ENCODE measurements at places on chromosomes 3 and 15.

DNA sequence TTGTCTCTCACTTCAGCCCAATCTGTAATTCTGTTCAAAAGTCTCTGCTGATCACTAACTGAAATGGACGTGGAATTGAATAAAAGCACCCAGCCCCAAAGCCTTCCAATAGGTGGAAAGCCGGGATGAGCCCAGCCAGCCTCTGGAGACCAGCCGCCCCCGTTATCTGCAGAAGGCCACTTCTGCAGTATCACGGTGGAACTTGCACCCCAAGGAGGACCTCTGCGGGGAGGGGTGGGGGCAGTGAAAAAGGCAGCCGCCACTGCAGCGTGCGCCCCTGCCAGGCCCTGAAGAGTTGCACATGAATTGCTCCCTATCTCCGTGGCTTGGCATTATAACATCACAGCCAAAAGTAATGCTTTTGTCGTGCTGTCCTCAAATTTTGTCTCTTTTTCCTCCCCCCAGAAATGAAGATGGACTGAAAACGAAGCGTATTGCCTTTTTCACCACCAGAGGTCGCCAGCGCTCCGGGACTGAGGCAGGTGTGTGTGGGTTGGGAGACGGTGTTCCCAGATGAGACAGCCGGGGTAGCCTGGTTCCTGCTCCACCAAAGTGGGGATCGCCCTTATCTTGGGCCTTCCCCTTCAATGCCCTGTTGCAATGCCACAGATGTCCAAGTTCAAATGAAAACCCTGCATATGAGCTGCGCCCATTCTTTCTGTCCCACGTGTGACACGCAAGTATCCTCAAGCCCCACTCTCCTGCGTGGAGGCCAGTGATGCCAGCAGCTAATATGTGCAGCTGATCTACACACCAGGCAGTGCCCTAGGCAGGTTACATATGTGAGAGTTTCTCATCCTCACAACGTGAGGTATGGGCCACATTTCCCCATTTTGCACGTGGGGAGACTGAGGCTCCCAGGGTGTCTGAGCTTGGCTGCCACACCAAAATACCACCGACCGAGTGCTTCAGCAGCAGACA lies 96.0 kb downstream of the LRRK1 start:
- DNase-seq: peak; percentile 80

DNA sequence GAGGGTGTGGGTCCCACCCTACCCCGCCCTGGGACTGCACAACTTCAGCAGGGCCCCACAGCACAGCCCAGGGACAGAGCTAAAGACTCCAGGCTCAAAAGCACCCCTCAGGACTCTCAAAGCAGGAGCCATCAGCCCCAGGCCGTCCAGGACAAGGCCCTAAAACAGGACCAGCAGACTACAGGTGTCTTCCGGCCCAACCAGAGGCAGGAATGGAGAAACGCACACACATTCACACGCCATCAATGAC lies 26.1 kb downstream of the ATRIP start:
- peak; percentile 24 for DNase-seq

- DNase-seq: no peak
Observed at GRCh38 chr3:70464876-70465275, 152.4 kb upstream of the MDFIC2 start.

- DNase-seq: peak; percentile 17
Observed at GRCh38 chr15:96585484-96586386, 255.2 kb downstream of the NR2F2 start.

- DNase-seq: no peak
Observed at GRCh38 chr15:89877083-89877425, 16.7 kb downstream of the AP3S2 start.

DNA sequence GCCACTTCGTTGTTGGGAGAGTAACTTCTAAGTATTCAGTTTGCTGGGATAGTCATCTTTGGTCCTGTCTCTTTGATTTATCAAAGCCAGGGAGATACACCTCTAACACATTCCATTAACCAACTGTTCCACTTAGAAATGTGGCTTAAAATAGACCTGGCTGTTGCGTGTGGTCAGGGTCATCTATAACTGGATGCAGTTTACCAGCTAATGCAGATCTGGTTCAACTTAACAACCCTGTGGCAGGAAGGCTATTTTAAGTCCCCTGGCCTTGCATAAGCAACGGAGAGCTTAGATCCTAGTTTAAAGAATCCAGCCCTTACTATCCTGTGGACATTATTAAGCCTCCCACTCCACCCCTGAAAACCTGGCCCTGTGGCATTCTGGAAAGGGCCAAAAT lies 28.1 kb upstream of the CAPN3 start:
- DNase-seq: no peak

GRCh38 chr3:126133606-126134005 lies 46.8 kb downstream of the ALDH1L1 start:
- no peak for DNase-seq

- DNase-seq: no peak
Observed at GRCh38 chr3:187736418-187736871, 8.8 kb downstream of the BCL6 start.

DNA sequence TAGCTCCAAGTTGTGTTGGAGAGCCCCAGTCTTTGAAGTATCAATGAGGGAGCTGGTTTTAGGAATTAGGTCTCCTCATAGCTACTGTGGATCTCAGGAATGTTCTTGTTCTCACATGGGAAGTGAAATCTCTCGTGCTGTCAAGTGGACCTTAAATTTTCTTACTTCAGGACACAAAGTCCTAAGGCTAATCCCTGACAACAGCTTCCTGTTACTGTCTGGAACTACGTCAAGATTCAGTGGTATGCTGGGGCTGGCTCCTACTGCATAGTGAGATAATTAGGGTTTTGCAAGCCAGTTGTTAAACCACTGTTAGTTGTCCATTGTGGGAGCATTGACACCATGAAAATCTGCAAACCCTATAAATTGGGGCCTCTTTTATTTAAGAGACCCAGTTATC lies 22.8 kb downstream of the MESP1 start:
- no peak for DNase-seq

DNA sequence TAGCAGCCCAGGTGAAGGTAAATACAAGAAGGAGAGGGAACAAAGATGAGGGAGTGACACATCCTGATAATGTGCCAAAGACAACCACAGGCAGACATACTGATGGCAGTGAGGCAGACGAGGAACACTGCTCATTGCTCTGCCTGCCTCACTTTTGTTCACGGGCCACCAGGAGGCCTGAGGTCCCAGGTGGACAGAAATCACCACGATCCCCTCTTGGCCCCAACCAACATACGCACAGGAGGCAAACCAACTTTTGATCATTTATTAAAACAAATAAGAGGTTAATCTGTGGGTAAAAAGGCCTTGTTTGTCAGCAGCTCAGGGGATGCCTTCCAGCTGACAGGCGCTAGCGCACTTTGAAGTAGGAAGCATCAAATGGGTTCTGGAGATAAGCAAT lies 4.2 kb downstream of the ALG1L2 start:
- DNase-seq: no peak

DNA sequence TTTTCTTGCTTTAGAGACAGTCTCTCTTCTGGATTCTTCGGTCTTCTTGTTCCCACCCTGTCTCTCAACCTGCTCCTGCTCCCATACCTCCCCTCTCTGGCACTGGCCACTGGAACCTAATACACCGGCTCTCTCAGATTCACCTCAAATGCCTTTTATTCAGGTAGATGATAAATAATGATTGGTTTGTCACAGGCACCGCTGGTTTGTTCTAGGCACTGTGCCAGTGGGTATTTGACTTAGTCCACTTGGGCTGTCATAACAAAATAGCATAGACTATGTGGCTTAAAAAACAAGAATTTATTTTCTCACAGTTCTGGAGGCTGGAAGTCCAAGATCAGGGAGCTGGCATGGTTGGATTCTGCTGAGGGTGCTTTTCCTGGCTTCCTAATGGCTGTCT lies 278.2 kb upstream of the STT3B start:
- DNase-seq: no peak

DNA sequence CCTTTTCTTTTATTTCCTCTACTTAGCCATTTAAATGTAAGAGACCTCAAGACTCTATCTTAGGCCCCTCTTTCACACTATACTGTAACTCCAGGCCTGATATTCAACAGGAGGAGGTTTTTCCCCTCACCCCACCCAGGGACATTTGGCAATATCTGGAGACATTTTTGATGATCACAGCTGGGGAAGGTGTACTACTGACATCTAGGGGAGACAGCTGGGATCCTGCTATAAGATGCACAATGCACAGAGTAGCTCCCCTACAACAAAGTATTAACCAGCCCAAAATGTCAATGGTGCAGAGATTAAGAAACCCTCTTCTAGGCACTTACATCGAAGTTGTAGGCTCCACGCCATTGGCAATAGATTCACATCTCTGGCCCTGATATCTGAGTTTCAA lies 517.5 kb upstream of the UBE2E2 start:
- no peak for DNase-seq

- no peak for DNase-seq
Observed at GRCh38 chr3:172271386-172271976, 176.8 kb downstream of the GHSR start.

DNA sequence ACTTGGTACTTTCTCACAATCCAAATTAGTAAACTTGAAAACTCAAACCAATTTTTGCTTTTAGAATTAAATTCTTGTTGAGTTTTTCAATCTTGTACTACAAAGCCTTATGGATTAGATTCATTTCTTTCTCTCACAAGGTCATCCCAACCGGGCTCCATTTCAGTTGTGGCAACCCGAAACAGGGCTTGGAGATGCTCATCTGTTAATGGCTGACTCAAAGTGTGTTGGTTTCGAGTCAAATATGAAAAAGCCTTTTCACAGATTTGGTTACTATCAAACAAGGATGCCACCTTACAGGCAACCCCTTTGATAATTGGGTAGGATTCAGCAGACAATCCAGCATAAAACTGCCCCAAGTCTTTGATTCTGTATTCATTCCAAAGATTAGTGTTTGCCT lies 1.8 kb downstream of the EPM2AIP1 start:
- no peak for DNase-seq

- no peak for DNase-seq
Observed at GRCh38 chr15:32829436-32829835, 111.6 kb downstream of the GREM1 start.

DNA sequence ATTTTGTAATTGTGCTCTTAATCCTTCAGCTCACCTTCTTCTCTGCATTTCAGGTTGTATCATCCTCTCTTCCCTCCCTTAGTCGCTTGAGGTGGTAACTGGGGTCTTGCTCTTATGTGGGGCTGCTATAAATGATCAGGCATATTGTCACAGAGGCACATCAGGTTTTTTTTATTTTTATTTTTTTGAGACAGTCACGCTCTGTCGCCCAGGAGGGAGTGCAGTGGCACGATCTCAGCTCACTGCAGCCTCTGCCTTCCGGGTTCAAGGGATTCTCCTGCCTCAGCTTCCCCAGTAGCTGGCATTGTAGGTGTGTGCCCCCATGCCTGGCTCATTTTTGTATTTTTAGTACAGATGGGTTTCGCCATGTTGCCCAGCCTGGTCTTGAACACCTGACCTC lies 9.9 kb downstream of the CDV3 start:
- no peak for DNase-seq

DNA sequence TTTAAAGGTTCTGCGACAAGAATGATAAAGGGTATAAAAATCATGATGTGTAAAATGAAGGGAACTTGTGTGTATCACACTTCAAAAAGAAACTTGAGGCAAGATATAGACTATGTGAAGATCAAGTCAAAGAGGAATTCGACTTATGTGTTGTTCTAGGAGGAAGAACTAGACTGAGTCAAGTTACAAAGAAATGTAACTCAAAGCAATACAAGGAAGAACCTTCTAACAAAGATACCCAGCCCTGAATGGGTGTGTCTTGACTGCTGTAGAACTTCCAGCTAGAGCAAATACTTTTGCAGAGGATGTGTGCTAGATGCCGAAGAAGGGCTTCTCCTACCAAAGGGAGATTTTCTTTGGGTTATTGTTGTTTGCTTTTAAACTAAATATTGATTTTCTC lies 2.4 kb downstream of the SLC49A4 start:
- DNase-seq: no peak

DNA sequence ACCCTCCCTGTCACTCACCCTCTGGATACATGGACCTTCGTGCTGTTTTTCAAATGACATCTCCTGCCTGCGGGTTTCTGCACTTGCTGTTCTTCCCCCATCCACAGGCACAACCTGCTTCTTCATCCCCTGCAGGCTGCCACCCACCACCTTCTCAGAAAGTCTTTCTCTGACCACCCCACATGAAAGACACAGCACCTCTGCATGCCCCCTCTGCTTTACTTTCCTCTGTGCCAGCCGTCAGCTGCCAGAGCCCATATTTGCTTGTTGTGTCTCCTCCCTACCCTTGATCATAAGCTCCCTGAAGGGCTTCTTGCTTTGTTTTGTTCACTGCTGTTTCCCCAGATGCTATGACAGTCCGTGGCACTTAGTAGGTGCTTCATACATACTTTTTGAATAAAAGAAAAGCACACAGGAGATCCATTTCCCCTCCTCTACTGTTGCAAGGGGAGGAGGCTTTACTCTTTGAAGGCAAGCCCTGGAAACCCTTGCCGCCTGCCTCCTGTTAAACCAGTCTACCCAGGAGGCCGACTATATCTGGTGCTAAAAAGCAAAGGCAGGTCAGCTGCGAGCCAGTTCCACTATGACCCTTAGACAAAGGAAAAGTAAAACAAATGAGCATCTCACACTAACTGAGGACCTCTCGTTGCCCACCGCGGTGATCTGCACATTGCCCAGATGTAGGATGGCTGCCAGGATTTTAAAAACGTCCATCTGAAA lies 31.9 kb downstream of the MYO5C start:
- no peak for DNase-seq

DNA sequence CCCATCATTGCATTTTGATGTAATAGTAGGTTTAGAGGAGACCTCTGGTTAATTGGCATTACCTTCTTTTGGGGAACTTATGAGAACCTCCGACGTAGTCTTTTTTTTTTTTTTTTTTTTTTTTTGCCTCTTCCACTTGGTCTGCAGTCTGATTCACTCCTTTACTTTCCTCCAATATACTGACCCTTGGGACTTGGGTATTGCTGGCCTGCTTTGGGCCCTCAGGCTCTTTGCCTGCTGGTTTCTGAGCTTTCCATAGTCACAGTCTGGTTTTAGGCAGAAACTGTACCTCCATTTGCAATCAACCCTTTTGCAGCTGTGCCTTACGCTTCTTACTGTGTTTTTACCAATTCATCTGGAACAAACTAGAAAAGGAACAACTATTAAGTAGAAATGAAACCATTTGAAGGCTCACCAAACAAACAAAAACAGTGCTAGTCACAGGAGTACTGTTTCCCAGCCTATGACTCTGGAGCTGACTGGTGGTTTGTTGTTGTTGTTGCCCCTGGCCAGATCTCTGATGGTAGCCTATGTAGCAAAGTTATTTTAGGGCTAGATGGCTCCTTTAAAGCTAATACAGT lies 272.8 kb downstream of the BBX start:
- DNase-seq: no peak

Measured in HTR-8/SVneo (cell line).